Fibroblast of skin of right biceps (primary cell): ENCODE measurements at places on chromosomes 6 and 20.

- no peak for DNase-seq
Measured at GRCh38 chr20:15653396-15654207, 919.6 kb downstream of the KIF16B start.

GRCh38 chr6:143034689-143035334 lies 25.9 kb upstream of the AIG1 start:
- DNase-seq, result no peak

DNA sequence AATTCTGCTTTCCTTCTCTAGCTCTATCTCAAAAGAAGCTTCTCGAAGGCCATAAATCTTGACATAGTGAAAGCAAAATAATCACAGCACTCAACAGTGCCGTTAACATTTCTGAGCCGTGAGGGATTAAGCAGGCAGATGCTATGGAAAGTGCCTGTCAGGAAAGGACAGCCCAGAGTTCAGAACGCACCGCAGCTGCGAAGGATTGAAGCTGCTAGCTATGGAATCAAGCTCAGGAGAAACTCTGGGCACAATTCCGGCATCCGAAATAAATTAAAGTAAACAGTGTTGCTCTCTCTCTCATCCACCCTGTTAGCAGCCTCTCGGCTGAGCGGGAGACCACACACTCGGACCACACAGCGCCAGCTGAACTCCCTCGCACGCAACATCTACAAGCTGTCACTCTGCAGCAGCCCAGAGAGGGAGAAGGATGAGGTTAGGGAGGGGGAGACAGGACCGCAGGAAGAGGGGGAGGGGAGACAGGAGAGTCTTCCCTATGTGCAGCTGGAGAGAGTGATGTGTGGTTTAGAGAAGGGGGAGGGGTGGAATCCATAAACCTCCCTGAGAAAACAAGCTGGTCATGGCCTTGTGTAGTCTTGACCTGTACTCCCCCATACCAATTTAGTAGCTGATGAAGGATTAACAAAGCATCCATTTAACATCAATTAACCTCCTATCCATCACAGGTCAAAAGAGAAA lies 9.0 kb downstream of the EXOC2 start:
- DNase-seq, result peak; percentile 96

GRCh38 chr20:17827759-17828559 lies 128.2 kb downstream of the BANF2 start:
- DNase-seq, result no peak

DNA sequence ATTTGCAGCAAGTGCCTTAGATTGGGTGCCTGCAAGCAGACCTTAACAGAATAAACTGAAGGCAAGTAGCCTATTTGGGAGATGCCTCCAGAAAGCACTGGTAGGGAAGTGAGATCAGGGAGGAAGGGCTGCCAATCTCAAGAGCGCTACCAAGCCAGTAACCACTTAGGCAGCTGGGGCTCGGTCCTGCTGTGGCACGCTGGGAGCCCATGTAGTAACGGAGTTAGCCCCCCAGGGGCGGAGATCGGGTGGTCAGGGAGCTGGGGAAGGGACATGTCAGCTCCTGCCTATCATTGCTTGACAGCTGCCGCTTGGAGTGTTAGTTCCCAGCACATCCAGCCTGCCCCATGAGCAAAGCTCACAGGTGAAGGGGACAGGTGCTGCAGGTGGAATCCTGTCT lies 127.0 kb downstream of the CEBPB start:
- DNase-seq, result no peak

DNA sequence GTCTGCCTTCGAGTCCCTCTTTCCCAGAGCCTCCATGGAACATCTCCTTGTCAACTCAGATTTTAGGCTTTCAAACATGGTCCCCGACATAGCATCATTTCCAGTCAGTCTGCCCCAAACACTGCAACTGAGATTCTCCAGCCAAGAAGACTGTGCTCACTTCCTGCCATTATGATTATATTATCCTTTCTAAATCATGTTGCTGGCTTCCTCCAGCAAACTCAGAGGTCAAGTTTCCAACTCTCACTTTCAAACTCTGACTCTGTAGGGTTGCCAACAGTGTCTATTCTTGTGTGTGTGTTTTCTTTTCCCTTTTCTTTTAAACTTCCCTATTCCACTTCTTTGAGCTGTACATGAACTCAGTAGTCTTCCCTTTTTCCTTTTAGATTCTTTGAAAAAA lies 61.2 kb upstream of the TRAF3IP2 start:
- no peak for DNase-seq

DNA sequence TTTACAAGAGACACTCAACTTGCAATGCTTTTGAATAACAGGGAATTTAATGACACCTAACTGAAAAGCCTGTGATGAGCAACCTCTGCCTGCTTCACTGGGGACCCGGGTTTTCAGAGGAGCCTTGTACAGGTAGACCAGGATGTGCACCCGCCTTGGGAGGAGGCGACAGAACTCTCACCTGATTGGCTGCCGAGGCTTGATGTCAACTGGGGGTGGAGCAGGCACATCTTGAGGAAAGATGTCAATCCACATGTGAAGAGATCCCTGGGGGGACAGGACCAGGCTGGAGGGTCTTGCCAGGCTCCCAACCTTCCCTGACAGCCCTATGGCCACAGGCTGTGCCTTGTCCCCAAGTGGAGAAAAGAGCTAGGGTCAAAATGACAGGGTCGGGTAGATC lies 19.8 kb downstream of the ERGIC3 start:
- no peak for DNase-seq

DNA sequence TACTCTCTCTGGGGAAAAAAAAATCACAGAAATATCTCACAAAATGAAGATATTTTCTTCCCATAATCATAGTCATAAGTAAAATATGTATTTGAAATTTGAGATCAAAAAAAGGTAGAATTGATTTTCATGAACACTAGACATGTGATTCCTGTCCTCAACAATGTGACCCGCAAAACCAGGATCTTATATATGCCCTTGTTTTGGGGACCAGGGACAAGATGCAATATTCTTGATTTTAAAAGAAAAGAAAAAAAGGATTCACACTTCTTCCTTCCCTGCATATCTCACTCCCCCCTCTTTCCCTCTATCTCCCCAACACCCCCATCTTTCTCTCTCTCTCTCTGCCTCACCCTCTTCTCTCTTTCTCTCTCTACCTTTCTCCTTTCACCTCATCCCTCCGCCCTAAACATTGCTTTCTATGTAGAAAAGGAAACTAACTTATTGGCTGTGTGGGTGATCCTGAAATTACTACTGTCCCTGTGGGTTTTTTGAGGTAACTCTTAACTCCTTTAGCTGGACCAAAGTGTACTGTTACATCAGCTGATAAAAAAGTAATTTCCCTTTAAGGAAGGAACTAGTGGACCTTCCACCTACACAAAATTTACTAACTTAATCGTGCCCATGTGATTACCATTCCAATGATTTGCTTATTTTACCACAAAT lies 85.6 kb downstream of the AIG1 start:
- DNase-seq, result no peak

- no peak for DNase-seq
Measured at GRCh38 chr6:106525107-106525881, 104.0 kb downstream of the RTN4IP1 start.

DNA sequence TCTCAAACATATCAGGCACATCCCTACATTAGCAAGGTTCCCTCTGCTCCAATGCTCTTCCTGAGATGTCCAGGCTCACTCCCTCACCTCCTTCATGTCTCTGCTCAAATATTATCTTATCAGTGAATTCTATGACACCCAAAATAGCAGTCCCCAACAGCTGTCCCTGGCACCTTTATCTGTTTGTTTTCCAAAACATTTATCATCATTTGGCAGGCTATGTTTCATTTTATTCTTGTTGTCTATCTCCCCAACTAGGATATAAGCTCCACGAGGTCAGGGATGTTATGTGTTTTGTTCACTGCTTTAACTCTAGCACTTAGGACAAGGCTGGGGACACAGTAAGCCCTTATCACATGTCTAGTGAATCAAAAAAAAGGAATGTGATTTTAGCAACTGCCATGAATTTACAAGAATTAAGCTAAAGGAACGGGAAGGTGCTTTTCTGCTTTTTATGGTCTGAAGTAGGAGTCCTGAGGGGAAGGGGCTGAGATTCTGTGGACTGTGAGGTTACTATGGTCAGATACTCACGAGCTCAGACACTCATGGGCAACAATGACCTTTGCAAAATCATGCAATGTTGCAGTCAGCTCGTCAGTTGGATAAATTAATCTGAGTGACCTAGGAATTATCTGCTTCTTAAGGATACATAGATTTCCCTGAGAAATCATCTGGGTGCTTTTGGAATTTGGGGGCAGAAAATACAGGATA lies 1.9 kb upstream of the IL22RA2 start:
- no peak for DNase-seq

- DNase-seq, result no peak
Measured at GRCh38 chr6:167136376-167136775, 13.5 kb downstream of the CCR6 start.

GRCh38 chr6:129444683-129445082 lies 265.3 kb downstream of the ARHGAP18 start:
- DNase-seq, result no peak

DNA sequence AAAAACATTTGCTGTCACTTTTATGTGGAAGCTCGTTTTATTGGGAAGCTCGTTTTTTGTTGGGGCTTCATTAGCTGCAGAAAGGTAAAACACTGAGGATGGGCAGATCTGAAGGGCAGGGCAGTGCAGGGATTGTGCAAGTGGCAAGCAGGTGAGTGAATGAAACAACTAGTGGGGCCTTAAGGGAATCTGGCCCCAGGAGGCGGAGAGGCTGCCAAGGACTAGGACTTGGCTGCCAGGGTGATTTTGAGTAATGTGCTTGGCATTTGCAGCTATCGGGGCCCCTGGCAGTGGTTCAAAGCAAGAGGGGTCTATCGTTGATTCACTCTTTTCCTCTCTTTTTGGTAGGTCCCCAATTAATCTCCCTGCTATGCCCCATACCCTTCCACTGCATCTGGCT lies 11.5 kb downstream of the IL22RA2 start:
- no peak for DNase-seq

GRCh38 chr6:160298121-160298520 lies 39.5 kb upstream of the SLC22A2 start:
- DNase-seq, result no peak

DNA sequence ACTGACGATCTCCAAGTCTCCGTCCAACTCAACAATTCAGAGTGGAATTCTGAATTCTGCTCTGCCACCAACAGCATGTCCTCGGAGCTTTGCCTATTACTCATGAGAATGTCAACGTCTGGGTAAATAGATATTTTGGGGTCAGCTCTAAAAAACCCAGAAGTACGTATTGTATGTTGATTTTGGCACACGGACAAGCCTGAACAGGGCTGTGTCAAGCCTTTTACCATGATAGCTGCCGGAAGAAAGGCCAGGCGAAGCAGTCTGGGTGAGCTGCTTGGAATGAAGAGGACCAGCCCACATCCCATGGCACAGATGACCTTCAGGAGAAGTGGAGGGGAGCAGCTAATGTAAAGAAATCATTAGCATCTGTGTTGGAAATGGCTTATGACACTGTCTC lies 88.0 kb upstream of the JAG1 start:
- peak; percentile 46 for DNase-seq

- DNase-seq, result no peak
Measured at GRCh38 chr20:44754554-44754953, 8.9 kb downstream of the KCNK15 start.

GRCh38 chr6:76615395-76615794 lies 542.9 kb upstream of the IMPG1 start:
- no peak for DNase-seq

- peak; percentile 8 for DNase-seq
Measured at GRCh38 chr6:146819596-146820320, 221.0 kb downstream of the ADGB start.

GRCh38 chr6:77707603-77708002 lies 54.8 kb downstream of the MEI4 start:
- DNase-seq, result no peak

GRCh38 chr6:169984181-169985120 lies 233.0 kb downstream of the ERMARD start:
- DNase-seq, result no peak

GRCh38 chr6:56531839-56532595 lies 110.7 kb downstream of the DST start:
- DNase-seq, result no peak

GRCh38 chr20:40948465-40949267 lies 80.0 kb upstream of the TOP1 start:
- peak; percentile 92 for DNase-seq

DNA sequence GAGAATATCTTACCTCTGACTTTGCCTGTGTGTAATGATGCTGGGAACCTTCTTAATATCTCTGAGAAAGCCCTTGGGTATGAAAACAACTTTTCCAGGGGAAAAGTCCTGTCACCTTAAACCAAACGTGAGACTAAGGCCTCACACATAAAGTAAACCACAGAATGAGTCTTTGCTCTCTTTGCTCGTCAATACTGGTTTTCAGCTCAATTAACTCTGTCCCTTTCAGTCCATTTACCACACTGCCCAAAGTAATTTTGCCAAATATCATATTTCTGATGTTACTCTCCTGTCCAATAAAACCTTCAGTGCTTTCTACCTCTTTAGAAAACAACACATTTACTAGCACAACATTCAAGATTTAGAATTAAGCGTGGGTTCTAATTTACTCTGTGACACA lies 100.5 kb upstream of the HMGCLL1 start:
- DNase-seq, result no peak

DNA sequence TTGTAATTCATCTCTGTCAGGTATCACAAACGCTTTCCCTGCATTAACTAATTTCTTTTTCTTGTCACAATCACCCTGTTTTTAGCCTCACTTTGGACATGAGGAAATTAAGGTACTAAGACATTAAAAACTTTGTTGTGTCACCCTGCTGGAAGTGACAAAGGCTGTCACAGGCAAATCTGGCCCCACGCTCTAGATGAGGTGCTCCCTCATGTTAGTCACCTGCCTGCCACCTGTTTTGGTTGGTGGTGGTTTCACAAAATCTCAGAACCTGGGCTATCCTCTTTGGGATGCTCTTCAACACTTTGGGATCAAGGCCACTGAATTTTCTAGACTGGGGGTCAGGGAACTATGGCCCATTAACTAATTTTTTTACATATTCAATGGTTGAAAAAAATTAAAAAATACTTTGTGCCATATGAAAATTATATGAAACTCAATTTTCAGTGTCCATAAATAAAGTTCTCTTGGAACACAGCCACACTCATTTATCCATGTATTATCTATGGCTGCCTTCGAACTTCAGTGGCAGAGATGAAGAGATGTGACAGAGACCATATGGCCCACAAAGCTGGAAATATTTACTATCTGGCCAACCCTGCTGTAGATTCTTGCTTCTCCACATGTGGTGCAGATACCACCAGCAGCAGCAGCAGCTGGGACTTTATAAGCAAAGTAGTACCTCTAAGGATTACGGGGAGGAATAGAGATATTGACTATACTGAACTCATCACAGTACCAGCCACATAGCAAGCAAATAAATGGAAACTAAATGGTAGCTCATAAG lies 16.1 kb upstream of the TNFAIP3 start:
- DNase-seq, result no peak

DNA sequence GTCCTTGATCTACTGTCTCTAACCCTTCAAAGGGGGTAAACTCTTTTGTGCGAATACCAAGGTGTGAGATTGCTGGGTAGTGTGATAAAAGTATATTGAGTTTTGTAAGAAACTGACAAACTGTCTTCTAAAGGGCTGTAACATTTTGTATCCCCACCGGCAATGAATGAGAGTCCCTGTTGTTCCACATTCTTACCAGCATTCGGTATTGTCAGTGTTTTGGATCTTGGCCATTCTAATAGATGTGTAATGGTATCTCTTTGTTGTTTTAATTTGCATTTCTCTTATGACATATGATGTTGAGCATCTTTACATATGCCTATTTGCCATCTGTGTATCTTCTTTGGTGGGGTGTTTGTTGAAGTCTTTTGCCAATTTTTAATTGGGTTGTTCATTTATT lies 1090.7 kb downstream of the KIF16B start:
- DNase-seq, result no peak
